ENCODE measurements at places on chromosomes 2 and 18. TPM values are rescaled to one million over a fixed set of nuclear protein-coding genes. Genes with fewer than 3 reads are reported as not detected.

Gene POTEC
- total RNA-seq = not detected

Gene LYPD1
- total RNA-seq = 7.1 TPM

Gene TMEM18
- total RNA-seq = 19.3 TPM

Gene NOSTRIN
- 4.0 TPM for total RNA-seq

Gene UGT1A8
- total RNA-seq = not detected

Gene ABCA12
- 0.29 TPM for total RNA-seq

- no peak overlapping the region for H3K27ac ChIP-seq
- no peak overlapping the region for H3K4me3 ChIP-seq
- H3K36me3 ChIP-seq = no peaks in the 10 kb centered on the region
These were observed 761.5 kb upstream of the SOX11 start for GRCh38 chr2:4930704-4931103.

- no peak overlapping the region for H3K4me3 ChIP-seq
- peaks cover 6% of the 10 kb centered on the region for H3K4me1 ChIP-seq
- no peak overlapping the region for H3K27ac ChIP-seq
- no peaks in the 10 kb centered on the region for H3K27me3 ChIP-seq
- H3K36me3 ChIP-seq = no peaks in the 10 kb centered on the region
- DNase-seq = no peak
These were observed 18.1 kb upstream of the ETAA1 start for GRCh38 chr2:67379048-67379447.

- peaks cover 7% of the 10 kb centered on the region for H3K4me1 ChIP-seq
- no peak for DNase-seq
- no peak overlapping the region for H3K4me3 ChIP-seq
- H3K27ac ChIP-seq = no peak overlapping the region
- H3K27me3 ChIP-seq = no peaks in the 10 kb centered on the region
These were observed 66.1 kb downstream of the PTPRM start for GRCh38 chr18:7633171-7633570.

GRCh38 chr2:25421289-25421688 lies 79.6 kb upstream of the DNMT3A start:
- H3K4me3 ChIP-seq = no peak overlapping the region
- peaks cover 9% of the 10 kb centered on the region for H3K36me3 ChIP-seq
- peaks cover 15% of the 10 kb centered on the region for H3K4me1 ChIP-seq
- no peaks in the 10 kb centered on the region for H3K27me3 ChIP-seq
- DNase-seq = no peak

DNA sequence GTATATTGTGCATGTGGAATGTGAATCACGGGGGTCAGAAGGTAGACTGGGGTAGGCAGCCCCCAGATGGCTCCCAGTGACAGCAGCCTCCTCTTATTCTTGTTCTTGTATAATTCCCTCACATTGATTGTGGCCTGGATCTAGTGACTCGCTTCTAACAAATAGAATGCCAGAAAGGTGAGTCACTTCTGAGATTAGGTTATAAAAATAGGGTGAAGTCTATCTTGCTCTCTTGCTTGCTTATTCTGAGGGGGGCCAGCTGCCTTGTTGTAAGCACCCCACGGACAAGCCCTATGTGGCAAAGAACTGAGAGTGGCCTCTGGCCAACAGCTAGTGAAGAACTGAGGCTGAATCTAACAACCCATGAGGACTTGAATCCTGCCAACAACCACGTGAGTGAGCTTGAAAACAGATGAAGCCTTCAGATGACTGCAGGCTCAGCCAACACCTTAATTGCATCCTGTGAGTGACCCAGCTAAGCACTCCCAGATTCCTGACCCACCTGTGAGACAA lies 15.6 kb upstream of the RMND5A start:
- H3K36me3 ChIP-seq = peaks cover 2% of the 10 kb centered on the region
- H3K4me1 ChIP-seq = peaks cover 14% of the 10 kb centered on the region
- no peak for DNase-seq
- H3K27ac ChIP-seq = peak overlapping the region; percentile 97
- no peak overlapping the region for H3K4me3 ChIP-seq

GRCh38 chr2:195164930-195165329 lies 492.1 kb upstream of the SLC39A10 start:
- no peak overlapping the region for H3K27ac ChIP-seq
- DNase-seq = no peak

DNA sequence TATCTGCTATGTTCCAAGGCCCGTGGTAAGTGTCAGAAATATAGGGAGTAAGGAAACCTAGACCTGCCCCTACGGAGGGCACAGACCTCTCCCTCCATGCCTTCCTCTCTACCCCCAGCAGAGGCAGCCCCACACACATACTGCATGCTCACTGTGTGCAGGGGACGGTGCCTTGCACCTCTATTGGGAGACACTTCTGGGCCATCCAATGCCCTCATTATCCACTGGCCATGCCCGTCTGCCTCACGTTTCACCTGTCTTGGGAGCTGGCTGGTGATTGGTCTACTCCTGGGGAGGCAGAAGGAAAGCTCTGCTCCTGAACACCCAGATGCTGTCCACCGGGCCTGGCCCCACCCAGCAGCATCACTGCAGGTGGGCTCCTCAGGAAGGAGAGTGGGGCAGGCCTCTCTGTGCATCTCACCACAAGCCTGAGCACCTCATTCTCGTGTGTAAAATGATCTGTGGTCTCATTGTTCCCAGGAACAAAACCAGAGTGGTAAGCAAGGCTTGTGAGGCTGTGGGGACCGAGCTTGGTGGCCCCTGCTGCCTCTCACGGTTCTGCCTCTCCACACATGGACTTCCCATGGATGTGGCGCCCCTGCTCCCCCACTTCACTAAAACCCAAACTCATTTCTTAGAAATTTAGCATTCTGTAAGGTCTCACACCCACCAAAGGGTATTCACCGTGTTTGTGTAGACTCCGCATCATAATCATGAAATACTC lies 312.5 kb upstream of the HS6ST1 start:
- H3K27me3 ChIP-seq = peaks cover 48% of the 10 kb centered on the region
- no peak overlapping the region for H3K27ac ChIP-seq
- no peaks in the 10 kb centered on the region for H3K4me1 ChIP-seq
- no peak for DNase-seq

- no peaks in the 10 kb centered on the region for H3K36me3 ChIP-seq
- no peak overlapping the region for H3K27ac ChIP-seq
- peak overlapping the region; percentile 56 for H3K4me3 ChIP-seq
- H3K4me1 ChIP-seq = peaks cover 1% of the 10 kb centered on the region
- DNase-seq = no peak
- H3K27me3 ChIP-seq = peaks cover 63% of the 10 kb centered on the region
These were observed 105.6 kb upstream of the CD302 start for GRCh38 chr2:159903443-159904126.

DNA sequence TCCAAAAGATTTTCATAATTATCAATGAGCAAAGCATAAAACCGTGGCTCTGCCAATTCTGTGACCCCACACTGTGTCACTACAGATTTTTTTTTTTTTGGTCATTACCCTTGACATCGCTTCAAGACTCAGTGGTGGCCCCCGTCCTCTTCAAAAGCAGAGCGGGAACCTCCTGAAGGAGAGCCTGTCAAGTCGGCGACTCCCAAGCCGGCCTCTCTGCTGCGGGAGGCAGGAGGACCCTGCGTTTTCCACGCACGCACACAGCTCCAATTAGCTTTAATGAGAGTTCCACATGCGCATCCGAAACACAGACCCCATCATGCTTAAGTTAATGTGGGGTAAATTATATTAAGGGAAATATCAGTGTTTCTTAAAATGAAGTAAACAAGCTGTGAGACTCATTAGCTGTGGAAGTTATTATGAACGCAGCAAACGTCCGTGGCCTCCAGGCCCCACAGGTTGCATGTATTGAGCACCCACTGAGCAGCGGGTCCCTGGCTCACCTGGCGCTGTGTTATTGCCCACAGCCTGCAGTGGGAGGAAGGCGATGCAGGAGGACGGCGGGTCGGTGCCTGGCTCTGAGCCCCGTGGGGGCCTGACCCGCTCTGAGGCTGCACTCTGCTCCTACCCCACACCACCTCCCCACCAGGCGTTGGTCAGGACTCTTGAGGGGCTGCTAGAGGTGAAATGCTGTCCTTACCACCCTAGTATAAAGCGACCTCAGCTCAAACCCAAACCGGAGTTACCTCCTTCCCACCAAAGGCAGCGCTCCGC lies 181.0 kb upstream of the SALL3 start:
- H3K4me3 ChIP-seq = no peak overlapping the region
- H3K27me3 ChIP-seq = peaks cover 15% of the 10 kb centered on the region
- H3K36me3 ChIP-seq = no peaks in the 10 kb centered on the region
- no peaks in the 10 kb centered on the region for H3K4me1 ChIP-seq

GRCh38 chr18:58605027-58606020 lies 23.6 kb downstream of the ALPK2 start:
- H3K4me1 ChIP-seq = peaks cover 5% of the 10 kb centered on the region
- no peak overlapping the region for H3K27ac ChIP-seq
- no peaks in the 10 kb centered on the region for H3K36me3 ChIP-seq

DNA sequence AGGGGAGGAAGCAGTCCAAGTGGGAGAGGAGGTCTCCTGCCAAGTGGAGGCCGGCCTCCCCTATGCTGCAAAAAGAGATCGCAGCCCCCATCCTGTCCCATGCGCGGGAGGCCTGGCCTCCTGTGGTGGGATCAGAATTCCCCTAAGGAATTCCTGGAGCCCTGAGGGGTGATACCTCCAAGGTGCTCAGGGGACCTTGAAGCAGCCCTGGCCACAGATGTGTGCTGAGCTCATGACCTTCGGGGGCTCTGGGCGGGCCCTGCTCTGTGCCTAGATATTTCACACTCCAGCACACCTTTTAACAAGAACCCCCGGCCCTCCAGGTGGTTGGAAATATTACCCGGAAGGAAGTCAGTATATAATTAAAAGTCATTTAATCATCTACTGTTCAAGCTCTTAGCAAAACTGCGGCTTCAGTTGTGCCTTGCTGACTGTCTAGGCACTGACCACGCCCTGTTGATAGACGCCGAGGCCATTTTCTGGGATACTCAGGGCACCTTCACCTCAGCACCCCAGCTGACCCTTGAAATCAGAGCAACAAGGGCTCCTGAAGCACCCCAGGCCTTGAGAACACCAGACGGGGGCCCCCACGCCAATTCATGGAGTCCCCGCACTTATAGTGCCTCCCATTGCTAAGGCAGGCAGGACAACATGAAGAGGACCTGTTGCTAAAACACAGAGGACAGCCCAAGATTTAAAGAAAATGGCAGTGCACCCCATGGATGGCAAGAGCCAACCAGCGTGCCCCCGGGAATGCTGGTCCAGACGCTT lies 119.1 kb downstream of the NDUFA10 start:
- peaks cover 6% of the 10 kb centered on the region for H3K27me3 ChIP-seq
- DNase-seq = no peak
- no peaks in the 10 kb centered on the region for H3K4me1 ChIP-seq
- H3K4me3 ChIP-seq = no peak overlapping the region
- no peak overlapping the region for H3K27ac ChIP-seq

- no peak for DNase-seq
- H3K36me3 ChIP-seq = no peaks in the 10 kb centered on the region
- H3K4me3 ChIP-seq = no peak overlapping the region
- no peak overlapping the region for H3K27ac ChIP-seq
These were observed 5.3 kb downstream of the COL3A1 start for GRCh38 chr2:188979187-188980114.

GRCh38 chr2:241461693-241462677 lies 46.4 kb downstream of the STK25 start:
- DNase-seq = no peak
- H3K27me3 ChIP-seq = no peaks in the 10 kb centered on the region
- H3K27ac ChIP-seq = no peak overlapping the region
- no peaks in the 10 kb centered on the region for H3K36me3 ChIP-seq

DNA sequence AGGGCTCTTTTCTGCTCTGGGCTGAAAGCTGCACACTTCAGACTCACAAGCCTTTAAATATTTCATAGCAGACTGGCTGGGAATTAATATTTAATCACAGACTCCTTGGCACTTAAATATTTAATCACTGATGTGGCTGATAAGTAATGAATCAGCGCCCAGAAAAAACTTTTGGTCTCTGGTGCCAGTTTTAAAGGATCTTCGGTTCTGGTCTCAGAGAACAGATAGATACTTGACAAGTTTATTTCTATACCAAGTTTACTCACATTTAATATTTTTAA lies 201.2 kb downstream of the MYCN start:
- H3K4me3 ChIP-seq = no peak overlapping the region
- no peaks in the 10 kb centered on the region for H3K36me3 ChIP-seq
- no peaks in the 10 kb centered on the region for H3K27me3 ChIP-seq
- no peak overlapping the region for H3K27ac ChIP-seq

Data from progenitor cell of endocrine pancreas (in vitro differentiated cells).